Astrocyte of the cerebellum (primary cell): ENCODE measurements at places on chromosomes 16 and 17.

- no peak for DNase-seq
Observed at GRCh38 chr16:67529582-67530012, 968 bp downstream of the RIPOR1 start.

DNA sequence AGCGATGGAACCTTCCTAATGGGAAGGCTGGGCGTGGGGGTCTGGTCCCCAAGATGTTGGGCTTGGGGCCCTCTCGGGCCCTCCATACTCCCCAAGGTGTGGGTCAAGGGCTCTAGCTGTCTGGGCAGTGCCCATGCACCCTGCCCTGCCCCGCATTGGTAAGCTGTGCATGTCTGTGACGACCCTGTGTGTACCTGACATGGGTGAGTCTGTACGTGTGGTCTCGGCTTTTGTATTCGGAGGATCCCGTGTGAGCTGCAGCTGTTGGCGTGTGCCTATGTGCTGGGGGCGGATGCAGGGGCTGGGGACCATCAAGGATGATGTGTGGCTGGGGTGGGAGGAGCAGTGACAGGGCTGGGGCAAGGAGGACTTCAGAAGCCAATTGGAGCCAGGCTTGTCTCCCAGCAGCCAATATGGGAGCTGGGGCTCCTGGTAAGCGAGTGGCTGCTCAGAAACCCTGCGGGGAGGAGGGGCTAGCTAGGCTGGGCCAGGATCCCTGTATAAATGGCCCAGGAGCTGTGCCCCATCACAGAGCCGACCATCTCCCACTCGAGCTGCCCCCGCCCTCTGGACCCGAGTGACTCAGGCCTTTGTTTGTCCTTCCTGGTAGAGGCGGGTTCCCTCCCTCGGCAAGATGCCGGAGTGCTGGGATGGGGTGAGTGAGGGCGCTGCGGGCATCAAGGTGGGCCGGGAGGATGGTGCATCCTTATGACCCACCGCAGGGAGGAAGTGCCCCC is at the start of gene NDRG4:
TSS of gene NDRG4 (plus strand) at position 529 of the 737 bp plus-strand sequence. CDS start at position 635, 106 bp downstream.
- peak; percentile 72 for DNase-seq

GRCh38 chr17:78715000-78715771 is 66.9 kb downstream of the CYTH1 start:
- DNase-seq: no peak

- DNase-seq: no peak
Observed at GRCh38 chr16:14310519-14310991, 239.4 kb downstream of the MRTFB start.

DNA sequence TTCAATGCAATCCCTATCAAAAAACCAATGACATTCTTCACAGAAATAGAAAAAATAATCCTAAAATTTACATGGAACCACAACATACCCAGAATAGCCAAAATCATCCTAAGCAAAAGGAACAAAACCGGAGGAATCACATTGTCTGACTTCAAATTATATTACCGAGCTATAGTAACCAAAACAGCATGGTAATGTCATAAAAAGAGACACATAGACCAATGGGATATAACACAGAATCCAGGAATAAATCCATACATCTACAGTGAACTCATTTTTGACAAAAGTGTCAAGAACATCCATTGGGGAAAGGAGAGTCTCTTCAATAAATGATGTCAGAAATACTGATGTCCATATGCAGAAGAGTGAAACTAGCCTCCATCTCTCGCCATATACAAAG is 105.8 kb upstream of the CORO6 start:
- no peak for DNase-seq

GRCh38 chr16:65598621-65599020 is 476.8 kb upstream of the CDH11 start:
- peak; percentile 49 for DNase-seq

DNA sequence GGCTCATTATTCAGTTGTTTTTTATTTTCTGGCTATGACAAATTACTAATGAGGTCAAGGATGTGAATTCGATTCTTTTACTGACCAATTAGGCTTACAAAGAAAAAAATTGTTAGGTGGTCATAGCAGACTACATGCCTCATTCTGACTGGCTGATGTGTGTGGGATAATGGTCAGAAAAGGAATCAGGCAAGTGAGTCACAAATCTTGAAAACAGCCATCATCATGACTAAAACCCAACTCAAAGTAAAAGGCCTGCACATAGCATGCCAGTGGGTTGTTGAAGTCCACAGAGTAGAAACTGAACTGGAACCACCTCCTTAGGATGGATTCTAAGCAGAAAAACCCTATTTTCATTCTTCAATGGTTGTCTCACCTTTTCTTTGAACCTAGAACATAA is 8.6 kb downstream of the RPGRIP1L start:
- peak; percentile 39 for DNase-seq

DNA sequence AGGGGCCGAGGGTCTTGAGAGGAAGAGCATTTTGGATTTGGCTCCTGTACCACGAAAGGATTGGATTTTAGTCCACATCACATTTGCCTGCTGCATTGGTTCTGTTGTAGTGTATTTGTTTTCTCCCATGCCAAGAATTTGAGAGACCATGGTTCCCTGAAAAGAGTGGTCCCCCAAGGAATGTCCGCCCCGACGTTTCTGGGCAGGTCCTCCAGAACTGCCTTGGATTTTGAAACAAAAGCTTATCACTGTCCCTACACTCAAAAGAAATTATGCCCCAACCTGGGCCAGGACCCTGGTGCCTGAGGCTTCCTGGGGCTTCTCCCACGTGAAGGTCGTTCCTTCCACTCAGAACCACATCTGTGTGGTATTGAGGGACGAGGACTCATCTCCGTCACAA is 10.8 kb downstream of the NTN1 start:
- DNase-seq: no peak

DNA sequence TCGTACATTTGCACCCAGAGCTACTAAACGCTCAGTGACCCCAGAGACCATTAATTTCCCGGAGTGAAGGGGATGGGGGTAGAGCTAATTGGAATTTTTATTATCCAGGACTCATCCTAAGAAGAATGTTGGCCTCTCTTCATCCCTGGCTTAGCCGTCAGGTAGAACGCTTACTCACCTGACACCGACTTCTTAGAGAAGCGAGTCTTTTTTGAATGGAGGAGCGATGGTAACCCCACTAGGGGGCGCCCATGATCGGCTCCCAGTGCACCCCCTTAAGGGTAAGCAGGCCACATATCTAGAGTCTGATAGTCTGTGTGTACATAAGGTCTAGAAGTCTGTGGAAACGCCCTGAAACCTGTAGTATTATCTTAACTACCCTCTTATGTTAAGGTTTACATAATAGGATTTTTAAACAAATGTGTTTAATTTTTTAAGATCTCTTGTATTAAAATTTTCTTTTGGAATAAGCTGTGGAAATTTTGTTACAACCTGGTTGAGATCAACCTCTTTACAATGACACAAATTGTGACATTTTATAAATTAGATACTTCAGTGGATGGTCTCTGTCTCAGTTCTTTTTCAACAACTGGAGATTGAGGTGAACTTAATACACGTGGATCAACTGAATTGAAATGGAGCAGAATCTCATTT is 229.8 kb downstream of the CPPED1 start:
- DNase-seq: no peak

DNA sequence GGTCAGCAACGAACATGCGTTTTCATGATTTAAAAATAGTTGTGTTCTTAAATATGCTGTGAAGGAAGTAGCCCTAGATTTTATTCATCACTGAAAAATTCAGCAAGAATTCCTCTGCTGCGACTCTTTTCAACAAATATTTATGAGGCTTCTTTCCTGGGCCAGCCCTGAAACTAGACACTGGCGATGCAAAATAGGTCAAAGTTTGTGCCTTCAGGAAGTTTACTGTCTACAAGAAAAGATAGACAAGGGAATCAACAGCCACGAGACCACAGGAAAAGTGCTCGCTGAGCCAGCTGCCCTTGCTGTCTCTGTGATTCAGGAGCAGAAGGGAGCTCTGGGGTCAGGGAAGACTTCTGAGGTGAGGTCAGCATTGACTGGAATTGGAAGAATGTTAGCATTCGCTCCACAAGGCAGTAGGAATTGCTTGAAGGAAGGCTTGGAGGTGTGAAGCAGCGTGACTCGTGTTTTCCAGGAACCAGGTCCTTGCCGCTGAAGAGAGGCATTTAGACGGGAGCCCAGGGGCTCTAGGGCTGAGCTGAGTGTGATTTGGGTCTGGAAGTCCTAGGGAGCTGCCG is 1.9 kb upstream of the RPL26 start:
- peak; percentile 64 for DNase-seq

DNA sequence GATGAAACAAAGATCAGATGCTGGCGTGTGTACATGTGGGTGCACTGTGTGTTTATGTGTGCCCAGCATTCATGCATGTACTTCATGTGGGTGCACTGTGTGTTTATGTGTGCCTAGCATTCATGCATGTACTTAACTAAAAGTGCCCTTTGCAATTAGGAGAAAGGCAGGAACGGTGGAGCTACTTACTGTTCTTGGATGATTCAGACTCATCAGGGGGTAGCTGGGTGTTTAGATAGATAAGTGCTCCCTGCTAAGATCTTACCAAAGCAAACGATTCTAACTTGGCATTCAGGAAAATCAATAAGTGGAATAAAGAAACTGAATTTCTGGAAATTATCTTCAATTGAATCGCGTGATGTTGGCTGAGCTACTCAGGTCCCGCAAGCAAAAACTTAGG is 8.6 kb upstream of the MYH2 start:
- no peak for DNase-seq

- no peak for DNase-seq
Observed at GRCh38 chr17:77269696-77270681, 129.2 kb downstream of the SEC14L1 start.

- DNase-seq: no peak
Observed at GRCh38 chr16:11025120-11025531, 80.8 kb downstream of the CLEC16A start.

GRCh38 chr16:76614269-76614668 is 337.1 kb downstream of the CNTNAP4 start:
- no peak for DNase-seq

DNA sequence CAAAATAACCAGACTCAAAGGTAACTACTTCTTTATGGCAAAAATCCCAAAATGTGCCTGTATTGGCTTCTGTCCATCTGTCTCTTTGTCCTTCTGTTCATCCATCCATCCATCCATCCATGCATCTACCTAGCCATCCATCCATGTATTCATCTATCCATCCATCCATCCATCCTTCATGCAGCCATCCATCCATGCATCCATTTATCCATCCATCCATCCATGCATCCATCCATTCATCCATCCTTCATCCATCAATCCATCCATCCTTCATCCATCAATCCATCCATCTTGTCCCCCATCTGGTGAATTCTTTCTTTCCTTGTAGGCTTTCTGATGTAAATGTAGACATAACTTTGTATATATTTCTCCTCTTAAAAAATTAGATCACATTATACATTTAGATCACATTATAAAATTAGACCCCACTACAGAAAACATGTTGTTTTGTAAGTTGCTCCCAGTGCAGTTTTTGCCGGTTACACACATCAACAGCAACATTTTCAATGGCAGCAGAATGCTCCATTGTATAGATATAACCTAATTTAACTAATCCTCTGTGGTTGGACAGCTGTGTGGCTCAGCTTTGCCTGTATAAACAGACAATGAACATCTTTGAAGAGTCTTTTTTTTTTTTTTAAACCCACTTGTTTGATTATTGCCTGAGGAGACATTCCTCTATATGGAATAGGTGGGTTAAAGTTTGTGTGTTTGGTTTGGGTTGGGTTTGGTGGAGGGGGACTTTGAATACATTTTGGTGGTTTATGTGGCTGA is 72.0 kb downstream of the MSI2 start:
- DNase-seq: no peak

DNA sequence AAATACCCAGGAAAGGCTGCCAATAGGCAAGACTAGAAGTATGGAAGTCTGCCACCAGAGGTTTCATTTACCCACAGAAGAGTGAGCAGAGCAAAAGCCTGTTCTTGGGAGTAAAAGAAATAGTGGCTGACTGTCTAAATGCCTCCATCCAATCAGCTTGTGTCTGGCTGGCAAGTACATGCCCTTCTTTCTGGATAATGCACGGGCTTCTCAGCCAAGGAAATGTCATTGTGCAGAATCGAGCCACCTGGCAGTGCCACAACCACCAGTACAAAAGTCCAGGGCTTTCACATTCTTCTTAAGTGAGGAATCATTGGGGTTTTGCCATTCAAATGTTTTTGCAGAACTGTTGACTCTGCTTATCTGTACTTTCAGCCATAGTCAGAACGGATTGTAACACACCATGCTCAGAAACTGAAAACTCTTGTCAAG is 10.1 kb upstream of the ERCC4 start:
- DNase-seq: peak; percentile 53

DNA sequence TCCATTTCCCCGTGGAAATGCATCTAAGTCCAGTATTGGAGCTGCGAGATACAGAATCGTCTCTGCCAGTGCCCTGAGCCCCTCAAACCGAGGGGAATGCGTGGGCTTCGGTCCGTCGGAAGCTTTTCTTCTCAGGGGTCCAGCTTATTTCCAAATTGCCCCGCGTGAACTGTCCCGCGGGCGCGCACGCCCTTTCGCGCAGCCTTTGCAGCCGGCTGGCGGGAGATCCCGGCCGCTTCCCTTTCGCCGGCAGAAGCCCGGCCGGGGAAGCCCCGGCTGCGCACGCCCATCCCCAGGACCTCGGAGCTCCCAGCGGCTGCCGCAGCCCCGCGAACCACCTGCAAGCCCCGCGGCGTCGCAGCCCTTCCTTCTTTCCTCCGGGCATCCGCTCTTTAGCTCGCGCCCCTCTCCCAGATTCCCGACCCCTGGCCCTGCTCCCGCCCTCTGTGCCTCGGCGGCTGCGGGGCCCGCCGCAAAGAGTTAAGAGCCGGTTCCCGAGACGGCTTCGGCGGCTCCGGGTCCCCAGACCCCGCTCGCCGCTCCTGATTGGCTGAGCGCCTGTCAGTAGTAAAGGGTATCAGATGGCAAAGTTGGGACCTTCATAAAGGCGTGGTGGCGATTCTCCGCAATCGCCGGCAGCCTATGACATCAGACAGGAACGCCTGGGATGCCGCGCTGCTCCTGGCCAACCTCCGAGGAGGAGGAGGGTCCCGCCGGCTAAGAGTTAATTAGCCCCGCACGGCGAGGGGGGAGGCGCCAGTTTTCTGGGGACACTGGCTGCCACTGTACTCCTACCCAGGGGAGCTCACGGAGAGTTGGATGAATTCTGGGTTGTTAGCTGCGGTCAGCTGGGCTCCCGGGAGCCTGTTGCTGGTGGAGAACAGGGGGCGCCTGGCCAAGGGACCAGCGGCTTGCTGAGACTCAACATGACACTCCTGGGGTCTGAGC is at the start of gene MYOCD:
TSS of gene MYOCD (plus strand) at position 628 of the 948 bp plus-strand sequence. CDS start at position 927, 299 bp downstream.
- no peak for DNase-seq
